ENCODE measurements at places on chromosomes 2 and 18.

- no peak for DNase-seq
Measured at GRCh38 chr2:190961918-190962487, 52.0 kb downstream of the STAT1 start.

DNA sequence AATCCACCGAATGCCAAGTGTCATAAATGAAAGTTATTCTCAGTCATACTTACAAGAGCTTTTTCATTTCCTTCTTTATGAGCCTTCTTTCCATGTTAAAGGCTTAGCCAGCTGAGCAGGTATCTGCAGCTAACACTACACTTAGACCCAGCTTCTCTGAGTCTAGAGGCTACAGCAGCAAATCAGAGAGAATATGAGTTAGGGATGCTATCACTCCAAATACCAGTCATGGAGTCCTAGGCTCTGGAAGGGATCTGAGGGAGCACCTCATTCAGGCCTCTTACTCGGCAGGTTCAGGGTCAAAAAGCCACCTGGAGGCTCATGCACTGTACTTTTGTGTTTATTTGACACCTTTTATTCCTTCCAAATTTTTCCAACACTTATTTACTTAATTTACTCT is 2.9 kb downstream of the C2orf80 start:
- DNase-seq = no peak

DNA sequence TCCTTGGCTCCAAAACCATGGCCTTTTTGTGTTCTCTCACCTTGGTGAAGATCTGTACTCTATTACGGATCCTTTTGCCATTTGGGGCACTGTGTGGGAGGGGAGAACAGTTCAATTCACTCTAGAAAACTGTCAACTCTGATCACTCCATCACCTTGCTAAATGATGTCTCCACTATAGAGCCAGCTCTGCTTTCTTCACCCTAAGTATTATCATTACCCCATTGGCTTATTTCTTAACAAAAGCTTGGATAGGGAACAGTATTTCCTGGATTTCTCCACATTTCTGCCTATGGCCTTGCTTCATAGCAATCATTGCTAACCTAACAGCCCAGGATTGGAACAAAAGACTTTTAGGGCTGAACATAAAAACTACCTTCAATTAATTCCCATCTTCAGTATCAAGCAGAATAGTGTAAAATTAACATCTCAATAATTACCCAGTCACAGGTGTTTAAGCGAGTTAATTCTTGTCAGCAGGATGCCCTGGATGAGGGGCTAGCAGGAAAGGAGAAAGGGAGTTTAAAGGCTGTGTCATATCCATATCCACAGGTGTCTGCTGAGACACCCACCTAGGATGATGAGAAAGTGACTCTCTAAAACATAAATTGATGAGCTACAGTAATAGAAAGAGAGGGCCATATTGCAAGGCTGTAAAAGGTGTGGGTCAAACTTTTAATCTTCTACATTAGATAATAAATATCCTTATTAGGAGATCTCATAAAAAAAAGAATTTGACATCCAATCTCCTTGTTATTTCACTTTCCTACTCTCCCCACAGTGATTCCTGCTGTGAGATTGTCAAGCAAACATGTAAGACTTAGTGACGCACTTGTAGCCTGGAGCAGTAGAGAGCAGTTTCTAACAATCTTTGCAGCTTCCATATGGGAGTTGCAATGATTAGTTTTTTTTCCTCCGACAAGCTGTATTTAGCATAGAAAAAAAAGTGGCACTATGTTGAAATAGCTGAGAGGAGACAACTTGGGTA is 589.5 kb upstream of the NXPH2 start:
- no peak for DNase-seq

DNA sequence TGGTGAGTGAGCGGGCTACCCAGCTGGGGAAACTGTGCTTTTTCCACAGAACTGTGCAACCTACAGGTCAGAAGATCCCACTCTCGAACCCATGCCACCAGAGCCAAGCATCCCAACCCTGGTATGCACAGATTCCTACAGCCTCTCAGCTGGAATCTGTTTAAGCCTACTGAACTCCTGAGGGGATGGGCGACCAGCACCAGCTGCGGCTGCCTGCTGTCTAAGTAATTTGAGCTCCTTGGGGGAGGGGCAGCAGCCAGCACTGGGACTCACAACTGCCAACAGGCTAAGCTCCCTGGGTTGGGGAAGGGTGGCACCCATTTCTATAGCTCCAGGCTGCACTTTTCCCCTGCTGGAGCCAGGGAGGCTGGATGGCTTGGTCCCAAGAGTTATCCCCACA is 11.8 kb downstream of the CYP27C1 start:
- DNase-seq = no peak

GRCh38 chr2:230312638-230313037 is 14.4 kb upstream of the SP140L start:
- no peak for DNase-seq

DNA sequence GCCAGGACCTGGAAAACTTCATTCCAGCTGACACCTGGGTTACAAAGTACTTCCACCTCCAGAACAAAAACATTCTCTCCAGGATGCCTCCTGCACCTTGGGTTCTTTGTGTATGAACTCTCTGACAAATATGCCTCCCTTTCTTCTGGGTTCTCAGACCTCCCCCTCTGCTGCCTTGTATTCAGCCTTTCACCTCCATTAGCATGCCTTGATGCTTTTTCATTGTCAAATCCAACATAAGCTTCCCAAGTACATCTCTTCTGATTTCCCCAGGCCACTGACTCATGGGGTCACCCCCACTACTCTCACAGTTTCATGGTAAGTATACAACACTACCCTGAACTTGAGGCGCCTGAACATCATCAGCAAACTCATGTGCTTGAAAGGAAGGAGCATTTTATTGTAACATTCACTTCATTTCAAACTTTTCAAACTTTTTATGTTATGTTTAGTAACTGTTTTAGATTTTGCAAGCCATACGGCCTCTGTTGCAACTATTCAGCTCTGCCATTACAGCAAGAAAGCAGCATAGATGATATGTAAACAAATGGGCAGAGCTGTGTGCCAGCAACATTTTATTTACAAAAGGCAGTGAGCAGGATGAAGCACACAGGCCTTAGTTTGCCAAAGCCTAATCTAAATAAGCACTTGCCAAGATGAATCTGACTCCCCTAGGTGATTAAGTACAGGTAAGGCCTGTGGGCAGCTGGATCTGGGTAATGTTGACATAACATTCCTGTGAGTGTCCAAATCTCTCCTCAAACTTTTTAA is 32.5 kb upstream of the MRPS9 start:
- no peak for DNase-seq

GRCh38 chr2:85525567-85525966 is 13.4 kb upstream of the MAT2A start:
- no peak for DNase-seq

- DNase-seq = no peak
Measured at GRCh38 chr2:151730262-151730975, 3.9 kb downstream of the NEB start.

- no peak for DNase-seq
Measured at GRCh38 chr2:233053928-233054784, 6.0 kb upstream of the INPP5D start.

- DNase-seq = no peak
Measured at GRCh38 chr2:200168641-200169555, 137.6 kb upstream of the SPATS2L start.

DNA sequence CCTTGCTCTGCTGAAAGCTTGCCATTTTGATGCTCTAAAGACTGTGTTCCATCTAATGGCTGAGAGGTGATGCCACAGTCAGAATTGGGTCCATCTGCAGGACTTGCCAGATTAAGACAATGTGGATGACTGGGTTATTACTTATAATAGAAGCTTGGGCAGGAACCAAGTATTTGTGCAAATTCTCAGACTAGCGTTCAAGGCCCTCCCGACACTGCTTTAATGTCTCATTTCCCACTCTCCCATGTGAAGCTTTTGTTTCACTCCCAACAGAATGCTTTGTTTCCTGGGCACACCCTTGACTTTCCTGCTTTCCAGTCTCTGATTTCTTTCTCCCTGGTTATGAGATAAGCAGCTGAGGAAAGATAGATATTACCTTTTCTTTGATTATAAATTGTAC is 215.8 kb downstream of the KCNS3 start:
- no peak for DNase-seq

- DNase-seq = no peak
Measured at GRCh38 chr2:174328961-174329715, 5.6 kb upstream of the SP9 start.

DNA sequence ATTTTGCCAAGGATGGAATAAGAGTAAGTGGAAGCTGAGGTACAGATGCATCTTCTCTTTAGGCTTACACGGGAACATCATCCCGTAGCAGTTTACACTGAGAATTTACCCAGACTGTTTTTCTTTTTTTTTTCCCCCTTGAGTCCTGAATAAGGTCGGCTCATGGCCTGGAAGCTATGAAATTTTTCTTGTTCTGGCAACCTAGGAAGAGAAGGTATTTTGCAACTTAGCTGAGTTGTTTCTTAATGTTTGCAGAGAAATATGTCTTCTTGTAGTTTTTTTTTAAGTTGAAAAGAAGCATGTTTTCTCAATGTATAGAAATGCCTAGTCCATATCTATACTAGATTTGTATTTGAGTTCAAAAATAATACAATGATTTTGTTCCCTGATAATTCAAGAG is 712.5 kb downstream of the TDRD15 start:
- DNase-seq = no peak

GRCh38 chr2:9260464-9260918 is 53.9 kb downstream of the ASAP2 start:
- no peak for DNase-seq

GRCh38 chr2:32742376-32742775 is 114.5 kb downstream of the TTC27 start:
- no peak for DNase-seq

DNA sequence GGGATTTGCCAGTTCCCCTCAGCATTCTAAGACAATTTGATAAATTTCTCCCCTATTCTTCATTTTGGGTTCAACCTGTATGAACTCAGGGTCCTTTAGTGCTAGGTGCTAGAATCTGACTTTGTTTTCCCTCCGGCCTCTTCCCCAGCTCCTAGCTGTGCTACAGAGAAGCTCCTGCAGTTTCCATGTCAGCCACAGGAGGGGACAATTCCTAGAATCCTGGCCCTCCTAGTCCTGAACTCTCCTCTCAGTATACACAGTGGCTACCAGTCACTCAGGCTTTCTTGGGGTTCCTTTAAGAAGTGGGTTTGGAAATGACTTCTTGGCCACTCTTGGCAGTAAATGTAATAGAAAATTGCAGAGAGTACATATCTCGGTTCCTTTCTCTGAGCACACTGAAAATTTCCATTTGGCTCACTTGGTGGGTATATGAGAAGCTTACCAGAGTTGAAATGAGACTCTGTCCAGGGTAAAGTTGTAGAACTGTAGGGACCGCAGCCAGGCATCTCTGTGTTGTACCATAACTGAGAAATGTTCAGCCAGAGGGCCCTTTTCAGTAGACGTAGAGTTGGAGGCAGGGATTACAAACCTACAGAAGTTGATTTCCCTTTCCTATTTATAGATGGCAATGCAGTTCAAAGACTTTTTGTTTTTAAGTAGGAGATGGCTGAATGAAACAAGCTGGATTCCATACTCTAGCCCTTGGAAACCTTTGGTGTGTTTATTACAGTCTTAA is 5.0 kb upstream of the CHST10 start:
- DNase-seq = no peak

DNA sequence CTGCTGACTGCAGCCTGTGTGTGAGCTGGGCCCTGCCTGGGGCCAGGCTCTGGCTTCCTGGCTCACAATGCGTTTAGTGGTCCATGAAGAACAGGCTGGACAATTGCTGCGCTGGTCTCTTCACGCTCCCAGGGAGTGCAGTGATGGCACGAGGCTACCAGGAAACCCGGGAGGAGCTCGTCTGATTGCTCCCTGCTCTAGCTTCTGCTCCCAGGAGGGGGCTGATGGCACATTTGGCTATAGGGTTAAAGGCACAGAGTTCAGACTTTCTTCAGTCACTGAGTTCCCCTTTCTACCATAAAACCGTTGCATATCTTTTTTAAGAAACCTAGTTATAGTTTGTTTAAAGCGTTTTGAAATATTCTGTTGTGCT is 60.1 kb downstream of the KCNF1 start:
- no peak for DNase-seq

GRCh38 chr2:181578829-181579228 is 78.1 kb downstream of the CERKL start:
- DNase-seq = no peak

GRCh38 chr2:199983534-199983933 is 28.2 kb downstream of the MAIP1 start:
- DNase-seq = no peak

DNA sequence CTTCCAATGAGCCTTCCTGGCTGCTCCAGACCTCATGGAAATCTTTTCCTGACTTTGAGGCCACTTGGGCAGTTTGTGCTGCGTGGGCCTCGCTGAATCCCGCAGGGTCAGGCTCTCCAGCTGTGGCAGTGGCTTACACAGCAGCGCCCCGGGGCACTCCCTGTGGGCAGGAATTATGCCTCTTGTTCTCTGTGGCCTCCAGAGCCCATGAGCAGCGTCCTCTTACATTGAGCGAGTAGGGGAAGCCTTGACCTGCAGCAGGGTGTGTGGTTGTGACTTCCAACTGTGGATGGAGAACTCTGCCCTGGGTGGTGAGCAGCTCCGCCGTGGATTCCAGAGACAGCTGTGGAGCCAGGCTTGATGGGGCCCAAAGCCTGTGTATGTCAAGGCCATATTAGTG is 180.8 kb downstream of the GLI2 start:
- no peak for DNase-seq

GRCh38 chr2:88845772-88846661 is 154.5 kb downstream of the RPIA start:
- DNase-seq = no peak

DNA sequence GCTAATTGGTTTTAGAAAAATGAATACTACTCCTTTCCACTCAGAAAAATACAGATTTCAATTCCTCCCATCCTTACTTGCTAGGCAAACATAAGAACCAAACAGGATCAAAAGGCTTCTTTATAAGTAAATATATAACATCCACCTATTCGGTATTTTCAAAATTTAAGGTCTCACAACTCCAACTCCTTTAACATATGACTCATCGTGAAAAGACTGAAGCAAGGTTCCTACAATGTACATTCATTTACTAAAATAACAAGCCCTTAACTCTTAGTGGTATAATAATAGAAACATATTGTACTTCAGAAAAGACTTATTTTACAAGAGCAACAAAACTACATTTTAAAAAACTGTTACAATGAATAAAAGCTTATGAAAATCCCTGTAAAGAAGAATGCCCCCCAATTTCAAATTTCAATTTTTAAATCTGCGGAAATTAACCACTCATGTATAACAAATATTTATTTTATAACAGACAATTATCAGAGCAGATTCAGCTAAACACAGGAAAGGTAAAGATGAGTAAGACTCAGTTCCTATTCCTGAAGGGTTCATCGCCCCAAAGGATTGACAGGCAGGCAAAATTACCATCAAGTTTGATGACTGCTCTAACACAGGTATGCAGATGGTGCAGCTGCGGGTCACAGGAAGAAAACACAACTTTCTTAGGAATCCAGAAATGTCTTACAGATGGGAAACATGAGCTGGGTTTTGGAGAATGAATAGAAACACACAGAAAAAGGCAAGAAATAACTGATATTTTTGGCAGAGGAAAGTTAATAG is 96.4 kb downstream of the COBLL1 start:
- DNase-seq = no peak
